ENCODE measurements at places on chromosomes 3 and 15.

DNA sequence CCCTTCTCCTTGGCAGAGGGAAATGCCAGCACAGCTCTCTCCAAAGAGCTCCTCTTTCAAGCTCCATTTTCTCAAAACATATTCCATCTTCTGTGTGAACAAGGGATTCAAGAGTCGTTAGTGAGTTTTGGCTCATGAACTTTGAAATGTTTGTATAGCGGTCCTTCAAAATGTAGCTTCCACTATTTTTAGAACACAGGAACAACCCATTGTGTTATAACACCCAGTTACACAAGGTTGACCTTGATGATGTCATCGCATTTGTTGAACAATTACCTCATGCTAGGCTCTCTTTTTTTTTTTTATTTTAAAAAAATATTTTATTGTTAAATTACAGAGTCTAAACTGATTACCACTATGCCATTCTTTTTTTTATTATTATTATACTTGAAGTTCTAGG is 251.7 kb downstream of the THSD4 start:
- H3K4me1 ChIP-seq = peaks cover 9% of the 10 kb centered on the region
- peak overlapping the region; percentile 52 for H3K27ac ChIP-seq
- no peaks in the 10 kb centered on the region for H3K36me3 ChIP-seq
- no peaks in the 10 kb centered on the region for H3K27me3 ChIP-seq
- H3K4me3 ChIP-seq = no peak overlapping the region

GRCh38 chr3:35648347-35648746 is 9.0 kb downstream of the ARPP21 start:
- H3K4me1 ChIP-seq = no peaks in the 10 kb centered on the region
- no peak overlapping the region for H3K4me3 ChIP-seq

GRCh38 chr3:111797171-111797615 is 61.9 kb upstream of the PHLDB2 start:
- no peak overlapping the region for H3K4me3 ChIP-seq
- H3K27ac ChIP-seq = peak overlapping the region; percentile 4

DNA sequence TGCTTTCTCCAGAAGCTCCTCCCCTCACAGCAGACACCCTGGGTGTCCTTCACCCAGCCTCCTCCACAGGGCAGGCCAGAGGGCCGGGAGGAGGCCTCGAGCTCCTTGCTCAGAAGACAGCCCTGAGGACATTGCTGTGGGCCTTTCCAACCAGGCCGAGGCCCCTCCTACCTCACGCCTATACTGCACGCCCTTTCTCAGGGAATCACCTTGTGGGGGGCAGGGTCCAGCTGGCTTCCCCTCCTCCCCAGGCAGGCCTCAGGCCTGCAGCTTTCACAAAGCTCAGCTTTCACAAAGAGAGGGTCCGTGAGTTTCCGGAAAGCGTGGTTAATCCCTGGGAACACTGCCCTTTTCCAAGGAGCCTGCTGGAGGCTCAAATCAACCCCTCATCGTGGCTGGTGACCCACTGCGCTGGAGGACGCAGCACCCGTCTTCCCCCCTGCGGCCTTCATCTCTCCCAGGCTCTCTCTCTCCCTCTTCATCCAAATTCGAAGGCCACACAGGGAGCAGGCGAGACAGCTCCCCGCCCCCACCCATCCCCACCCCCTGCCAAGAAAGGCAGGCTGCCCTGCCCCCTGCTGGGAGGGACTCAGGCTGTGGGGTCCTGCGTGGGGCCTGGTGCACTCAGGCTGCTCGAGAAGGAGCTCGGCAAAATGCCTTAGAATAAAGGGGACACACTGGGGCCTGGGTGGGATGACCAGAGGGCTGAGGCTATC is 79.4 kb downstream of the OCA2 start:
- no peaks in the 10 kb centered on the region for H3K27me3 ChIP-seq
- no peak for DNase-seq
- H3K4me1 ChIP-seq = no peaks in the 10 kb centered on the region
- no peak overlapping the region for H3K27ac ChIP-seq
- no peak overlapping the region for H3K4me3 ChIP-seq

- peaks cover 52% of the 10 kb centered on the region for H3K4me1 ChIP-seq
- no peaks in the 10 kb centered on the region for H3K36me3 ChIP-seq
- no peak overlapping the region for H3K27ac ChIP-seq
- no peaks in the 10 kb centered on the region for H3K27me3 ChIP-seq
- no peak for DNase-seq
Observed at GRCh38 chr3:171264758-171265157, 195.4 kb downstream of the TNIK start.

GRCh38 chr3:38538773-38539353 is 42.7 kb downstream of the EXOG start:
- no peaks in the 10 kb centered on the region for H3K27me3 ChIP-seq
- DNase-seq = peak; percentile 54
- peaks cover 84% of the 10 kb centered on the region for H3K4me1 ChIP-seq
- H3K27ac ChIP-seq = peak overlapping the region; percentile 90

DNA sequence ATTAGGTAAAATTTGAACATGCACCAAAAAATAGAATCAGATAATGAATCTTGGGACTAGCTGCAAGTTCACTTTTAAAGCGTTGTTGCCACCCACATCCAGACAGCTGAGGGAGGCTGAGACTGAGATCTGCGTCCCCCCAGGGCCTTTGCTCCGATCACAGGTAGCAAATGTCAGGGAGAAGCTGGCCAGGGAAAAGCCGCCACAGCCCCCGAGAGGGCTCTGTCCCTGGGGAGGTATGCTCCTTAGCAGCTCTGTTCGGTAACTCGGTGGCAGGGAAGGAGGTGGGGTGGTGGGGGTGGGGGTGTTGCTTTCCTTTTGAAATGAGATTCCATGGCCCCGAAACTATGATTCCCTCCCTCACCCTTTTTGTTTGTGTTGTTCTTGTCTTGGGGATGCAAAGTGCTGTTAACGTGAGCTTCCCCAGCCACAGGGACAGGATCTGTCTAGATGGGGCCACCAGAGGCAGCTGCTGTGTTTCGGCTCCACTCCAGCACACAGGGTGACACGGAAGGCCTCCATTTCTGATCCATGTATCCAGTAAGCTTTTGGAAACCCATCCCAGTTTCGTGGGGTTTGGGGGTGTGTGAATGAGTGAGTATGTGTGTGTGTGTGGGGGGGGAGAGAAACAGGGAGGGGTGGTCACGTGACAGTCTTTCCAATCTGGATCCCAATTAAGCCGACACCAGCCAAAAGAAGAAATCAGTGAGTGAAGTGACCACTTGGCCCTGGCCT is 1.1 kb upstream of the MINAR1 start:
- H3K4me3 ChIP-seq = peak overlapping the region; percentile 64
- peaks cover 100% of the 10 kb centered on the region for H3K27me3 ChIP-seq
- no peak overlapping the region for H3K27ac ChIP-seq
- DNase-seq = no peak
- no peaks in the 10 kb centered on the region for H3K36me3 ChIP-seq

DNA sequence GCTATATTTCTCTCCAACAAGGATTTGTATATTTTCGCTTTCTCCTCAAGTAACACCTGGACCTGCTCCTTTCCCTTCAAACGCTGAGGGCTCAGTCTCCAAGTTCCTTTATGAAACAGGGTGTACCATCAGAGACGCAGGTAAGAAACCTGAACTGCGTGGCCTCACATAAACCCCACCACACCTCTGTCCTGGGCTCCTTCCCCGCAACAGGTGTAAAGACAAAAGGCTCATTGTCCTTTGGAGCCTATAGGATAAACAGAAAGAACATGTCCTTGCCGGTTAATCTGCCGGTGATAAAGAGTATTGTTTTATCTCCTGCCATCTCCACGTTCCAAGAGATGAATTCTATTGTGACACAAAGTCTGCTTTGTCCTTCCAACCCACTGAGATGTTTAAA is 111.8 kb upstream of the ADAMTS9 start:
- H3K4me1 ChIP-seq = peaks cover 30% of the 10 kb centered on the region
- H3K27ac ChIP-seq = no peak overlapping the region
- no peak for DNase-seq
- H3K4me3 ChIP-seq = no peak overlapping the region

DNA sequence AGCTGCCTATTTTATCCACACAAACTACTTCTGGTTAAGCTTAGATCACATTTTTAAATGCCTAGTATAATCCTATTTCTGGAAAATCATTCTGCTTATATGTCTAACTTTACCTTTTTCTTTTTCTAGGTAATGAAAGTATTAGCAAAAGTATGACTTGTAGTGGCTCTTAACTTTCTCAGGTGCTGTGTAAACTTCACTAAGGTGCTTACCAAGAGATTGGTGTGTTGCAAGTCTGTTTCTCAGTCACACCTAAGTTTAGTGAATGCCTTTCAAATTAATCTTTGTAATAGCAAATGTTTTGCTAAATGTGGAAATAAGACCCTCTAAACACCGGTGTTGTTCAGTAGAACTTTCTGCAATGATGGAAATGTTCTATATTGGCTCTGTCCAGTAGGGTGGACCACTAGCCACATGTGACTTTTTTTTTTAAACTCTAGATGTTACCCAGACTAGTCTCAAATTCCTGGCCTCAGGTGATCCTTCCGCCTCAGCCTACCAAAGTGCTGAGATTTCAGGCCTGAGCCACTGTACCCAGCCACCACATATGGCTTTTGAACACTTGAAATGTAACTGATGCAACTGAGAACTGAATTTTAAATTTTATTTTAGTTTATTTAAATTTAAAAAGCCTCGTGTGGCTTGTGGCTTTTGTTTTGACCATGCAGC is 22.0 kb downstream of the ARL13B start:
- no peak overlapping the region for H3K4me3 ChIP-seq
- peaks cover 7% of the 10 kb centered on the region for H3K36me3 ChIP-seq
- no peaks in the 10 kb centered on the region for H3K27me3 ChIP-seq
- peaks cover 17% of the 10 kb centered on the region for H3K4me1 ChIP-seq
- H3K27ac ChIP-seq = no peak overlapping the region
- no peak for DNase-seq

DNA sequence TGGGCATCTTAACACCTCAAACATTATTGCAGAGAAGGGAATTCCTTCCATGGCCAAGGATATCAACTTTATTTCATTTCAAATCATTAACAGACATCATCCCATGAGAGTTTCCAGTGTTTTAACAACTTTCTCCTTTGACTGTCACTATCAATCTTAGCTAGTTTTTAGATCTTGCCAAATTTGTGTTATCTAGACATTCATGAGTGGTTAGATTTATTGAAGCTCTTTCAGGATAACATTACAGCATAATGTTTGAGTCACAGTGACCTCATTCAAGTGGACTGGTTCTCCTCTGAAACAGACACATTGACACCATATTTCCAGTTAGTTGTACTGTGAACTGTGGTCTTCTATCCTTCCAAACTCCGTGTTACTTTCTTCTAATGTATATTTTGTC is 8.6 kb upstream of the TNFAIP8L3 start:
- no peak for DNase-seq
- H3K4me3 ChIP-seq = no peak overlapping the region
- no peak overlapping the region for H3K27ac ChIP-seq

DNA sequence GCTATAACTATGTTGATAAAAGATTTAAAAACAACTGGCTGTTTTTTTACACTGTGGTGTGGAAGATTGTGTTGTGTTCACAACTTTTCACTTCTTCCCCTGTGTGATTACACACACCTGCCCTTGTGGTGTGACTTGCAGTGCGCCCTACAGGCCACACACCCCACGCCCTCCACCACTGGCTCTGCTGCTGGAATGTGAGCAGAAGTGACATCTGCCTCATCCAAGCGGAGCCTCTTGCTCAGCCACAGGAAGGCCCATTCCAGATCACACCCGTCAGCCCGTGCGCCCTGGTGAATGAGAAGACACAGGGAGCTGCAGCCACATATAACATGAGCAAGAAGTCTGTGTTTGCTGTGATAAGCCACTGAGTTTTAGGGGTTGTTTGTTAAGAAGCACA is 7.0 kb downstream of the CCR2 start:
- no peaks in the 10 kb centered on the region for H3K36me3 ChIP-seq
- H3K27me3 ChIP-seq = peaks cover 32% of the 10 kb centered on the region
- no peak for DNase-seq
- no peak overlapping the region for H3K27ac ChIP-seq
- no peaks in the 10 kb centered on the region for H3K4me1 ChIP-seq

- peak overlapping the region; percentile 87 for H3K27ac ChIP-seq
- H3K27me3 ChIP-seq = no peaks in the 10 kb centered on the region
- peak overlapping the region; percentile 26 for H3K4me3 ChIP-seq
- peak; percentile 57 for DNase-seq
- no peaks in the 10 kb centered on the region for H3K36me3 ChIP-seq
- peaks cover 85% of the 10 kb centered on the region for H3K4me1 ChIP-seq
Observed at GRCh38 chr3:11591391-11592282, 52.1 kb downstream of the VGLL4 start.

GRCh38 chr15:39269352-39269751 is 311.5 kb upstream of the THBS1 start:
- no peaks in the 10 kb centered on the region for H3K27me3 ChIP-seq
- peaks cover 6% of the 10 kb centered on the region for H3K4me1 ChIP-seq
- H3K36me3 ChIP-seq = no peaks in the 10 kb centered on the region
- DNase-seq = no peak
- no peak overlapping the region for H3K4me3 ChIP-seq

DNA sequence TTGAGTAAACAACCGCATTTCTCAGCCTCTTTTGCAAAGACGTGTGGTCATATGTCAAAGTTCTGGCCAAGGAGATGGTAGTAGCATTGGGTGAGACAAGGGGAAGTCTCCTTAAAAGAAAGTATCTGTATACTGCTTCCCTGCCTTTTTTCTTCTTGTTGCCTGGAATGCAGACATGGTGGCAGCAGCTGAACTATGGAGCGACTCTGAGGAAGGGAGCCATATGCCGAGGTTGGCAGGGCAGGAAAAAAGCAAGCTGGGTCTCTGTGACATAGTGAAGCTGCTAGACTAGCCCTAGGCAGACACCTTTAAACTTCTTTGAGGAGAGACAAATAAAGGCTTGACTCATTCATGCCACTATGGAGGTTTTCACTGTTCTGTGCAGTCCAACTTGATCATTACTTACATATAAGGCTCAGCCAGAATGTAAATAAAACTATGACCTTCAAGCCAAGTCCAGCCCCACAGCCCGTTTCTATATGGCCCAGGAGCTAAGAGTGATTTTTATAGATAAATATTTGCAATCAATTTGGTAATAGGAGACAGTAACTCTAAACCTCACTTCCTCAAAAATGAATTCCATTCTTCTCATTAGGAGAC is 30.6 kb upstream of the PRICKLE2 start:
- no peaks in the 10 kb centered on the region for H3K36me3 ChIP-seq
- H3K27ac ChIP-seq = no peak overlapping the region
- DNase-seq = no peak
- H3K4me1 ChIP-seq = peaks cover 13% of the 10 kb centered on the region
- H3K4me3 ChIP-seq = no peak overlapping the region

DNA sequence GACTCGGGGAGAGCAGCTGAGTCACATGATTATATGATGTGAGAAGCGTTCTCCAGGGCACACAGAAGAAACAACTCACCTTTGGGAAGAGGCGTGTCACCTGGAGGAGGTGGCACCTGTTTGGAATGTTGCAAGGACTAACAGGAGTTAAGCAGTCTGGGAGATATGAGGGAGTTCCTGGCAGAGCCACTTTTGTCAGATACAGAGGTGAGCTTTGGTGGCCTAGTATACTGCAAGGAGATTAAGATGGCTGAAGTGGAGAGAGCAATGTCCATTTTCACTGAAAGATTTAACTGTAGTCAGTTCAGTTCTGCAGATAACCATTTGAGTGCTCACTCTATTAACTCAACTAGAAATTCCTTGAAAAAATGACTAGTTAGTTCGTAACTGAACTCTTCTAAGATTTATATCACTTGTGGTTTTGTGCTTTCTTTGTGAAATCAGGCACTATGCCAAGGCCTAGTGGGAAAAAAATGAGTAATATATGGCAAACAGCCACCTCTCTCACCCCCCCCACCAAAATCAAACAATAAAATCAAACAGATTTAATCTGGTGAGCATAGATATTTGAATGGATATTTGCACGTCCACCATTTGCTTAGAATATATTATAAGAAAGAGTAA is 61.3 kb downstream of the CRYBG3 start:
- peaks cover 41% of the 10 kb centered on the region for H3K36me3 ChIP-seq
- no peaks in the 10 kb centered on the region for H3K27me3 ChIP-seq
